ENCODE measurements at places on chromosomes 6 and 20.

DNA sequence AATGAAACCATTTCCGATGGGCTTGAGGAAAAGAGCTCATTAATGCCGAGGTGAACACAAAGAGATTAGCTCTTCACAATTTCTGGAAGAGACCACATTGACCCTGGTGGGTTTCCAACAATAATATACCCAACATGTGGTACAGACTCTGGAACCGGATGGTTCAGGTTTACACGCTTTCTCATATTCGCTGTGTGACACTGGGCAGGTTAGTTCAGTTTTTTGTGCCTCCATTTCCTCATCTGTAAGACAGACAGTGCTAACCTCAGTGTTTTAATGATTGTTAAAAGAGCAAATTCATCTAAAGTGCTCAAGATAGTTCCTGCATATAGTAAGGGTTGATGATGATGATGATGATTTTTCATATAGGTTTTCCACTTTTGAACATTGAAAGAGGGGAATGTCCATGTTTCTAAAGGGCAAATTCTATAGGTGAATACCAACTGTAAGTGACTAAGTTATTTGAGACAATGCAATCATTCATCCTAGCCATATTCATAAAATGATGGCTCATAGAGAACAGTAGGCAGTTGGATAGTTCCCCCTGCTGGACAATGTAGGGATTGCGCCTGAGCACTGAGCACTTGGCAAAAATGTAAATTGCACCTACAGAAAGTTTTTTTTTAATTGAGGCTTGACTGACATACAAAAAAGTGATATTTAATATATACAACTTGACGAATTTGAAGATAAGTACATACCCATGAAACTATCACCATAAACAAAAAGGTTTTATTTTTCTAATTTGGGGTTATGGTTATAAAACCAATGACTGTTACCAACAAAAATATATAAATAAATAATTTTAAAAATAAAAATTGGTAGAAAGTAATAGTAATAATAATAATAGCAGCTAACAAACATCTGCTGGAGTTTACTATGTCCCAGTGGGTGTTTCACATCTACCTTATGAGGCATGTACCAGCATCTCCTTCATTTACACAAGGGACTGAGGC is 2.1 kb upstream of the PERP start:
- peaks cover 34% of the 10 kb centered on the region for H3K4me1 ChIP-seq
- no peaks in the 10 kb centered on the region for H3K36me3 ChIP-seq
- peaks cover 9% of the 10 kb centered on the region for H3K27me3 ChIP-seq

DNA sequence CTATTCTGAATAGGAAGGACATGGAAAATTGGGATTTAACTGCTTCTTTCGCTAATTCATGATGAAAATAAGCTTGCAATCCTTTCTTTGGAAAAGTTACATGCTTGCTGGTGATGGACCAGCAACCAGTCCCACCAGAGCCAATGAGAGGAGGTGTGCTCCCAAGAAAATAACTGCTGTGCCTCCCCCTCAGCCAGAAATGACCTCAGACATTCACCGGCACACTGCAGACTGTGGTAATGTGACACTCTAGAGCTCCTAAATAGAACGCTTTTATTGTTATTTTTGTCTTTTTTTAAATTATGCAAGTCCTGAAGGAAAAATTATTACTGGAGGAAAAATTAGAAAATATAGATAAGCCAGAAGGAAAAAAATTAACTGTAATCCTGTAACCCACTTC is 2.6 kb downstream of the PYGB start:
- H3K36me3 ChIP-seq, result peaks cover 18% of the 10 kb centered on the region
- DNase-seq, result no peak
- H3K4me3 ChIP-seq, result peak overlapping the region; percentile 47
- H3K27ac ChIP-seq, result no peak overlapping the region

- no peak for DNase-seq
- H3K27me3 ChIP-seq, result peaks cover 4% of the 10 kb centered on the region
- peaks cover 15% of the 10 kb centered on the region for H3K36me3 ChIP-seq
- H3K4me3 ChIP-seq, result no peak overlapping the region
Observed at GRCh38 chr6:15535495-15536197, 127.2 kb downstream of the DTNBP1 start.

- H3K4me1 ChIP-seq, result peaks cover 11% of the 10 kb centered on the region
- H3K36me3 ChIP-seq, result peaks cover 32% of the 10 kb centered on the region
- no peak overlapping the region for H3K27ac ChIP-seq
- no peaks in the 10 kb centered on the region for H3K27me3 ChIP-seq
- H3K4me3 ChIP-seq, result no peak overlapping the region
- no peak for DNase-seq
Observed at GRCh38 chr6:143498428-143498827, 13.1 kb downstream of the FUCA2 start.

- no peak overlapping the region for H3K27ac ChIP-seq
- H3K27me3 ChIP-seq, result no peaks in the 10 kb centered on the region
- no peak for DNase-seq
- no peak overlapping the region for H3K4me3 ChIP-seq
- peaks cover 21% of the 10 kb centered on the region for H3K4me1 ChIP-seq
Observed at GRCh38 chr6:21190701-21191100, 402.9 kb upstream of the SOX4 start.

DNA sequence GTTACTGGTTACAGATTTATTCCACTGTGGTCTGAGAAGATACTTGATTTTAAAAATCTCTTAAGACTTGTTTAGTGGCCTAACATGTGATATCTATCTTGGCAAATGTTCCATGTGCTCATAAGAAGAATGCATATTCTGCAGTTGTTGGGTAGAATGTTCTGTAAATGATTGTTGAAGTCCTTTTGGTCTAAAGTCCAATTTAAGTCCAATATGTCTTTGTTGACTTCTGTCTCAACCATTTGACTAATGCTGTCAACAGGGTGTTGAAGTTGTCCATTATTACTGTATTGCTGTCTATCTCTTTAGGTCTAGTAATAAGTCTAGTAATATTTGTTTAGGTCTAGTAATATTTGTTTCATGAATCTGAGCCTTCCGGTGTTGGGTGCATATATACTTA is 387.8 kb upstream of the RUNX2 start:
- H3K4me3 ChIP-seq, result no peak overlapping the region
- no peak overlapping the region for H3K27ac ChIP-seq
- peaks cover 6% of the 10 kb centered on the region for H3K4me1 ChIP-seq
- DNase-seq, result no peak
